ENCODE measurements at places on chromosomes 11 and 22.

DNA sequence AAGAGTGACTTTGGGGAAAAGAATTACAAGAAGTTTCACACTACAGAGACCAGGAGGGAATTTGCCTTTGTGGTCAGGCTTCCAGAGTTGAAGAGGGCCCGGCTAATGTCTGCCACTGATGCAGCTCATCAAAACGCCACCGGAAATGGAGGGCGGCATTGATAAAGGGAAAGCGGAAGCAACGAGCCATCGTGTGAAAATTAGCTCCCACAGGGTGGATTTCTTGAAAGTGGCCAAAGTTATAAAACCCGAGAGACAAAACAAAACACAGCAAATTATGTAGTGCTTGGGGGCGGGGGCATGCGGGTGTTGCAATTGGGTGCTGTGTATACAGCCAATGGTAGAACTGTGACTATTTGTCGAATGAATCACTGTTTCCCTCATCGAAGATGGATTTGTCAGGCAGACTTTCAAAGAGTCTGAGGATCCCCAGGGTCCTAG is 113.0 kb downstream of the ADAMTS15 start:
- DNase-seq, result no peak
- H3K27me3 ChIP-seq, result no peaks in the 10 kb centered on the region

DNA sequence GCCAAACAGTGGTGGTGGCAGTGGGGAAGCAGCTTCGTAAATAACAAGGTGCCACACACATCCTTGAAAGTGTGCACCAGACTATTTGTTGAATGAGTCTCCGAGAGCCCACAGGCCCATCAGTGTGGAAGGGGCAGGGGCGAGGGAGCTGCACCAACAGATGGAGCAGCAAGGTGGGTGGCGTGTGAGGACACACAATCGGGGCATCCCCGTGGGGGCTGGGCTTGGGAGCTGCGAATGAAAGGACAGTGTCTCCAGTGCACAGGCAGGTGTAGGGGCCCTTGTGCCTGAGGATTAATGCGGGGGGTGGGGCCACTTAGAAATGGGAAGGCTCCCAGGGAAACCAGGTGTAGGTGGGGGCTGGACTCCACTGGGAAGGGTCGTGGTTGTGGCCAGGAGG is 2.8 kb downstream of the NRXN2 start:
- no peak for DNase-seq
- no peak overlapping the region for H3K4me3 ChIP-seq
- no peaks in the 10 kb centered on the region for H3K36me3 ChIP-seq
- no peak overlapping the region for H3K27ac ChIP-seq
- peaks cover 7% of the 10 kb centered on the region for H3K4me1 ChIP-seq

GRCh38 chr11:119094816-119095065 is 6.9 kb downstream of the DPAGT1 start:
- peak; percentile 55 for DNase-seq
- H3K27ac ChIP-seq, result peak overlapping the region; percentile 96
- no peaks in the 10 kb centered on the region for H3K27me3 ChIP-seq
- peaks cover 24% of the 10 kb centered on the region for H3K4me1 ChIP-seq
- peaks cover 18% of the 10 kb centered on the region for H3K36me3 ChIP-seq

GRCh38 chr22:39729141-39729934 is 158.8 kb downstream of the CACNA1I start:
- DNase-seq, result no peak
- H3K27ac ChIP-seq, result no peak overlapping the region
- no peaks in the 10 kb centered on the region for H3K27me3 ChIP-seq
- no peak overlapping the region for H3K4me3 ChIP-seq
